ENCODE measurements at places on chromosomes 4 and X. TPM values are rescaled to one million over a fixed set of nuclear protein-coding genes. Genes with fewer than 3 reads are reported as not detected.

Gene NDP
- polyA plus RNA-seq: 0.82 TPM

Gene DUX4
- not detected for polyA plus RNA-seq

- DNase-seq: no peak
Measured at GRCh38 chr4:65973186-65973585, 302.9 kb upstream of the EPHA5 start.

DNA sequence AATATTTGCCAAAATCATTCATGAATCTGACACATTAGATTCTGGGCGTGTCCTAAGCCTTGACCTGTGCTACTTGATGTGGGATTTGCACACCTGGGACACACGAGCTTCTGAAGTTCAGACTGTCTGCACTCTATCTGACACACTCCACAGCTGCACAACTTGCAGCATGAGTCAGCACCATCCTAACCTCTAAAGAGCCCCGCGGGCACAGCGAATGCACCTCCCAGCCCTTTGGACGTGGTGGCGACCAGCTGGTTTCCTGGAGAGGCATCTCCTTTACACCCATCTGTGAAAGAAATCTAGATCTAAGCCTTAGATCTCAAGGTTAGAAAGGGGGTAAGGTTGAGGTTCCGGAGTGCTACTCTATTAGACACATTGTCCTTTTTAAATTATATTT is 69.2 kb downstream of the SORBS2 start:
- DNase-seq: no peak

- DNase-seq: no peak
Measured at GRCh38 chrX:153824348-153824747, 6.0 kb downstream of the PDZD4 start.

- no peak for DNase-seq
Measured at GRCh38 chr4:185566425-185566824, 31.1 kb upstream of the PDLIM3 start.

Gene SULT1E1
- polyA plus RNA-seq: 68.5 TPM

Gene PASD1
- polyA plus RNA-seq: not detected

DNA sequence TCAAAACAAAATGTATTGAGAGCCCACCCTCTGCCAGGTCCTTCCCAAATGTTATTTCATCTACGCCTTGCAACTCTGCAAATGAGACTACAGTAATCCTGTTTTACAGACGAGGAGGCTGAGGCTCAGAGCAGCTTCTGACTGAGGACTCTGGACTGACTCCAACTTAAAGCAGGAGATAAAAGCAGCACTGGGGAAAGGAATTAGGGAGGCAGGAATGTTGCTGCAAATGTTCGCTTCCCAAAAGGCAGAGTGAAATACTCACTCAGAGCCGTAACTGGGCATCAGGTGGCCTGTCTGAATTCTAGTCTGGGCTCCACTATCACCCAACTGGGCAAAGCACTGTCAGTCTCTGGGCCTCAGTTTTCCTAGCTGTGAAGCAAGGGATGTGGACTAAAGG is 94.7 kb upstream of the SRD5A3 start:
- DNase-seq: no peak

Gene SLC9B2
- 8.4 TPM for polyA plus RNA-seq

Gene ZDHHC9
- polyA plus RNA-seq: 25.6 TPM

- DNase-seq: no peak
Measured at GRCh38 chrX:108640817-108641216, 95.5 kb downstream of the IRS4 start.

Gene SLC26A1
- polyA plus RNA-seq: 5.3 TPM

DNA sequence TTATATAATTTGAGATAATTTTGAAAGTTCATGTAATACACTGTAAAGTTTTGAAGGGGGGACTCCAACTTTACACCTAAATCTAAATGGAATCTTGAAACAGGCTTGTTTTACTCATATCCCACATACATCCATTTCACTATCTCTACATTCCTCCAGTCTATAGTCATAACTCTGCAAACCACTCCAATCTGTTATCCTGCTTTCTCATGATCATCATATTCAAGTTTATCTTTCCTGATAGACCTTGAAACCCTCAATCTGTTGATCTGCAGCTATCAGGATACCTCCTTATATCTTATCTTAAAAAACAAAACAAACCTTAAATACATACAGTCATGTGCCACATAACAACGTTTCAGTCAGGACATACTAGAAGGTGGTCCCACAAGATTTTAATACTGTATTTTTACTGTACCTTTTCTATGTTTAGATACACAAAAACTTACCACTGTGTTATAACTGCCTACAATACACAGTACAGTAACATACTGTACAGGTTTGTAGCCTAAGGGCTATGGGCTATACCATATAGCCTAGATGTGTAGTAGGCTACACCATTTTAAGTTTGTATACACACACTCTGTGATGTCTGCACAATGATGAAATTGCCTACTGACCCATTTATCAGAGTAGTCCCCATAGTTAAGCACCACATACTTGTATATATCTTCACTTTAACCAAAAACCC is 14.0 kb downstream of the CHIC2 start:
- no peak for DNase-seq

Gene ASMT
- polyA plus RNA-seq: 0.18 TPM

Gene ZNF718
- polyA plus RNA-seq: 8.0 TPM

Gene CPZ
- polyA plus RNA-seq: 5.8 TPM

GRCh38 chr4:36692586-36692985 is 411.2 kb downstream of the DTHD1 start:
- peak; percentile 20 for DNase-seq

- DNase-seq: no peak
Measured at GRCh38 chr4:74653331-74654229, 140.7 kb downstream of the BTC start.

DNA sequence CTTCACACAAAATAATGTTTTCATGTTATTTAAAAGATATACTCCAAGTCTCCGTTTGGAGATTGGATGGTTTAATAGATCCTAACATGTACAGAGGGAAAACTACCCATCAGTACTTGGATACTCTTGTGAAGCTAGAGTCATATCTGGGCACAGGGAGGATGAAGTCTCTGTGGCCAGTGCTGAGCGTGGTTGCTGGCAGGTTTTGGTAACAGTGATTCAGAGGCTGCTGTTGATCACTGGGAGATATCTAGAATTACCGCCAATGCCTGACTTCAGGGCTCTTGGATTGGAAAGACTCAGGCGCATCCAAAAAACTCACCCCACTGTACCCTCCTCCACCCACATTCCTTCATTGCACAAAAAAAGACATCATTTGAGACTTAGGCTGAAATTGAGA is 107.2 kb upstream of the PGRMC2 start:
- DNase-seq: no peak

Gene KCNE5
- polyA plus RNA-seq: 99.5 TPM

DNA sequence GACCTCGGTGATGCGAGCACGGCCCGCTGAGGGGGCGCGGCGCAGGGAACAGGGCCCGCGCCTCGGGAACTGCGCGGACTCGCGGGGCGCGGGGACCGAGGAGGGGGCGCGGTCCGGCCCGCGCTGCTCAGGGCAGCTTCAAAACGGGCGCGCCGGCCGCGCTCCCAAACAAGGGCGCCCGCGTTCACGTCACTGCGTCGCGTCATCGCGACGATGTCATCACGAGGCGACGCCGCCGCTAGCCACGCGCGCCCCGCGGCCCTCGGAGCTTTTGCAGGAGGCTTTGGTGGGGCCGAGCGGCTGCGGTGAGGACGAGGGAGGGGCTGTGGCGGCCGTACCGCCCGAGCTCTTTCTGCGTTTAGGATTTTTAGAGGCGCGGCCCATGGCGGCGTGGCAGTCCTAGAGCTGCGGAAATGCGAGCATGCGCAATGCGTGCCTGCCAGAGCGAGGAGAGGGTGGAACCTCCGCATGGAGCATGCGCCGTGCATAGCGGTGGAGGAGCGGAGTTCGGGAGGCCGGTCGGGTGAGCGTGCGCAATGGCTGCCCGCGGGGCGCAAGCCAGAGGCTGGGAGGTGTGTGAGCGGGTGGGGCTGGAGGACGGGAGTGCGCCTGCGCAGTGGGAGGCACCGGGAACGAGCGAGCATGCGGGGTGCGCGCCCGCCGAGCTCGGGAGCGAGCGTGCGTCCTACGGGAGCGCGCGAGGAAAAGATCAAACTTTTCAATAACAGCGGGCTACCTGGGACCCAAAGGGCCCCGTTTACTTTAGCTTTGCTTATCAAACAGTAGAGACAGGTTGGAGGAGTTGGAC is at the start of gene PPP2R3B:
Gene PPP2R3B (minus strand): TSS at position 140 of the 808 bp plus-strand sequence. CDS start 216 bp downstream, outside the sequence.
- DNase-seq: peak; percentile 99

DNA sequence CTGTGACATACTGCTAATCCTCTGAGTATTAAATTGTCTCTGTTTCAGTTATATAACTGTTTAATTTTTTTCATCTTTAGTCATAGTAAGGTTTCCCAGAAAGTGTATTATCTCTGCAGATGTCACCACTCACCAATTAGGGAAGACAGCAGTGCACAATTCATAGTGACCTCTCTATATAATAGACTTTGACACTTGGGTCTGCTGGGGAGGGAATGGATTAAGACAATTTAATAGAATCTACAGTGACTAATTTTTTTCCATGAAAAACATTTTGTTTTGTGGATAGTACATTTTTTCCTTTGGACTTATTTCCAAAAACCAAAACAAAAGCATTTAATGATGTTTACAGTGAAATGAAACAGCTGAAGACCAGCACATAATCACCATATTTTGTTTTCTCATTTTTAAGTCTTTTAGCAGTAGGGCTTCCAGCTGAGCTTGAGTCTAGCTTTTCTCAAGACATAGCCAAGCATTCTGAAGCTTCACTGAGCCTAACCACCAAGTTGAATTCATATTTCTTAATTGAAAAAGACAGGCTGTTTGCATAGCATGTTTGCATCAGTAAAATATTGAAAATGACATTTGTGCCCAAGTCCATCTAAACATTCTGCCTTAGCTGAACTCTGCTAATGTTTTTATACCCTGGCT is 69.5 kb downstream of the PCDH19 start:
- peak; percentile 41 for DNase-seq

DNA sequence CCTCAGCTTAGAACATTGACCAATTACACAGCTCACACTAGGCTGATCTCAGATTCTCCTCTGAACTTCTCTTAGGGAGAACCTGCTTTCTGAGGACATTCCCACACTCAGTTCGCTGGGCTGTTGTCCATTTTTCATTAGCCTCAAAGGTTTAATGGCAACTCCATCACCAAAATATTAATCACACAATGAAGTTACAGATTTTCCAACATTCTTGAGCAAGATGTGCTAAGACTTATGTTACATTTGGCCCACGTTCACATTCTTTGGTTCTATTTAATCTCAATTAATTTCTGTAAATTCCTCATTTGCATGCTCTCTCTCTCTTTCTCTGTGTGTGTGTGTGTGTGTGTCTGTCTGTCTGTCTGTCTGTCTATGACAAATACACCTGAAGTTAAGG is 82.3 kb upstream of the EDNRA start:
- DNase-seq: no peak

GRCh38 chrX:130171446-130172126 is at the start of gene RAB33A:
Gene RAB33A (plus strand): TSS chrX:130171962. CDS start chrX:130172063, 101 bp downstream.
- DNase-seq: no peak

- DNase-seq: no peak
Measured at GRCh38 chr4:52618795-52619590, 40.1 kb downstream of the USP46 start.

Gene STBD1
- polyA plus RNA-seq: 41.4 TPM

Gene APLN
- 17.6 TPM for polyA plus RNA-seq

Gene GYG2
- 4.6 TPM for polyA plus RNA-seq

Gene UCP1
- 0.13 TPM for polyA plus RNA-seq

DNA sequence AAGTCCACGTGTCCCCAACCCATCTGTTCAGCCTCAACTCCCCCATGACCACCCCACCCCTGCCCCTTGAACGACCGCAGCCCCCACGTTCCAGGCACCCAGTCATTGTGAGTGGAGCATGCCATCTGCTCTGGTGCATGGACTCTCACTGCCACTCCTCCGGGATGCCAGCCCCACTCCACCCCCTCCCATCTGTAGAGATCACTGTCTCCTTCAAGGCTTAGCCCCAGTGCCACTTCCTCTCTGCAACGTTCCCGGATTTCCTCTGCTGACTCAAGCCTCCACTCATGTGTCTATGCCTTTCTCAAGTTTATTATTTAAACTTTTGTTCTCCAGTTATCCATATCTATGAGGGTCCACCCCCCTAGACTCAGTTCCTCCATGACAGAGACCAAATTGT is 54.0 kb downstream of the MAML3 start:
- peak; percentile 66 for DNase-seq

Gene SSX2B
- polyA plus RNA-seq: not detected

Gene USP26
- not detected for polyA plus RNA-seq

DNA sequence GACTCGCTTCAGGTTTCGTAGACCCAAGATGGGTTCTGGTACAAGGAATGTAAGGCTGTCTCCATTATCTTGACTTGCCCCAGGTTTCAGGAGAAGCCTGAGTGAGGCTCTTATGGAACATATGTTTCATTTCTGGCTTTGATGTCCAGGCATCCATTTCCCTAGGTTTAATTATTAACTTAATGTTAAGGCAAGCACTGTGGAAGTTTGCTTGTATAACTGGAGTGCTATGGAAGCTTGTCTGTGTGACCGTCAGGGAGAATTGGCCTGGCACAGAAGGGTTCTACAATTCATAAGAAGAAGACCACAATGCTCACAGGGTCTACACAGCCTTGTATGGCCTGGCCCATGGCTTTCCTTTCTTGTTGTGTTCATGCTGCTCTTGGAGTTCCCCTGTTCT is 47.2 kb upstream of the PPP1R2C start:
- no peak for DNase-seq

- DNase-seq: no peak
Measured at GRCh38 chr4:3218824-3219760, 29.9 kb upstream of the MSANTD1 start.

DNA sequence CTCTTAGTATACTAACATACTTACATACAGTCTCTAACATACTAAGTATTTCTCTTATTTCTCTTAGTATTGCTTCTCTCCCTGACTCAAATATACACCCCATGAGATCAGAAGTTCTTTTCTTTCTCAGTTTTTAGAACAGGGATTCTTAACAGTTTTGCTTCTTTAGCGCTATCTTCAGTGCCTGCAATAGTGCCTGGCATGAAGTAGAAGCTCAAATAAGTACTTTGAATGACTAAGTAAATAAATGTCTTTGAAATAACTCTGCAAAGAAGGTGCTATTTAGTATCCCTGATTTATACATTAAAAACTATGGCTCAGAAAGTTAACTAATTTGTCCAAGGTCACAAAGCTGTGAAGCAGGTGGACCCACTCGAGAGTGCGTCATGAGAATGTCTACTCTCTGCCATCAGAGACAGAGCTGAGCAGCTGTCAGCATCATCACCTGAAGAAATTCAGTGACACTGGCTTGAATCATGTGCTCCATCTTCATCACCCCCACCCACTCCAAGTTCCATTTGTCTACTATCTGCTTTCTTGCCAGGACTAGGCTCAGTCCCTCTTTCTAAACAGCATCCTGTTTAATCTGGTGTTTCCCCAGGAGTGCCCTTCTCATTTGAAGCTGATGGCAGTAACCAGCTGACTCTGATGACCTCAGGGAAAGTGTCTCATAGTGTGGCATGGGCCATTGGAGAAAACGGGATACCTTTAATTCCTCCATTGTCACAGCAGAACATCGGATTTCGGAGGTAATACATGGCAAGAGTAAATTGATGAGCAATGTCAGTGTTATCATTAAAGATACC is 83.1 kb downstream of the CC2D2A start:
- no peak for DNase-seq

GRCh38 chr4:82124932-82125786 is 248.6 kb downstream of the HNRNPD start:
- DNase-seq: no peak

GRCh38 chr4:72374159-72374558 is 194.9 kb downstream of the ADAMTS3 start:
- DNase-seq: peak; percentile 67

Gene SOX3
- 0.42 TPM for polyA plus RNA-seq

- no peak for DNase-seq
Measured at GRCh38 chr4:125573368-125573767, 258.6 kb downstream of the FAT4 start.

All from muscle of leg (tissue), 16 donors.